AG08395 (cell line): ENCODE measurements at places on chromosomes 16 and 17.

- no peak for DNase-seq
These were observed 102.8 kb downstream of the IRX5 start for GRCh38 chr16:55033225-55034156.

GRCh38 chr16:56841659-56842058 is 23.3 kb upstream of the SLC12A3 start:
- DNase-seq, result no peak

DNA sequence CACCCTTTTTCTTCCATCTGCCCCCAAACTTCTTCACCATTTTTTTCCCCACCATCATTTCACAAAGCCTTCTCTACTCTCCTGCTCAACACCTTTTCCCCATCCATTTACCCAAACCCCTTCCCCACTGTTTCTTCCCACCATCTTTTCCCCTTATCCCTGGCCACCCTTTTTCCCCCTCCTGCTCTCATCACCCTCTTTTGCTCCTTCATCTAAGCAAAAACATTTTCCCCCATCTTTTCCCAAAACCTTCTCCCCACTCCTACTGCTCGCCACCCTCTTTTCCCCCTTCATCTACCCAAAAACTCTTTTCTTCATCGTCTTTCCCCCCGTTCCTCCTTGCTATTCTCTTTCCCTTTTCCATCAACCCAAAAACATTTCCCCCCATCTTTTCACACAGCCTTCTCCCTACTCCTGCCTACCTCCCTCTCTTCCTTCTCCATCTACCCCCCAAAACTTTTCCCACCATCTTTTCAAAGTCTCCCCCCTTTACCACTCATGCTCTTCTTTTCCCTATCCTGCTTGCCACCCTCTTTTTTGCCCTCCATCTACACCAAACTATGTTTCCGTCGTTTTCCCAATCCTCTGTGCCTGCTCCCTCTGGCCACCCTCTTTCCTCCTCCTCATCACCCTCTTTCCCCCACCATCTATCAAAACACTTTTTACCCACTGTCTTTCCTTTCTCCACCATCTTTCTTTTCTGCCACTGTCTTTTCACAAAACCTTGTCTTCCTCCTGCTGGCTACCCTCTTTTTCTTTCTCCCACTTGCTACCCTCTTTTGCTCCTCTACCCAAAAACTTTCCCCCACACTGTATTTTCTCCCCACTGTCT is 205.8 kb upstream of the WSB1 start:
- no peak for DNase-seq

DNA sequence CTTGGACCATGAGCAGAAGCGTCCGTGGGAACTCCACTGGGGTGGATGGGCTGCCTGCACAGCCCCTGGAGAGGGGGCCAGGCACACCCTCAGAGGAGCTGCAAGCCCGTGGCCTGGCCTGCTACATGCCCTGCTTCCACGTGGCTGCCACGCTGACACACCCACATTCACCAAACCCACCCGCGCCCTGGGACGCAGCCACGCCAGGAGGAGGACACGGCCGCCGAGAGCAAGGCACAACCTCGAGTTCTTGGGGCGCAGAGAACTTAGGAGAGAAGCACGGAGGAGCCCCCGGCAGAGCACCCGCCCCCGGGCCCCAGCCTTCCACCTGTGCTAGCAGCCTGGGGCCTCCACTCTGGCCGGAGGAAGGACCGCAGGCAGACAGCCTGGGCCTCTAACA is 18.8 kb downstream of the CASKIN1 start:
- no peak for DNase-seq

GRCh38 chr17:27818401-27819105 is 18.2 kb upstream of the NOS2 start:
- DNase-seq, result no peak

GRCh38 chr17:49361129-49361901 is 735 bp downstream of the ZNF652 start:
- DNase-seq, result no peak

- DNase-seq, result no peak
These were observed 9.0 kb downstream of the CANT1 start for GRCh38 chr17:79000396-79001189.

DNA sequence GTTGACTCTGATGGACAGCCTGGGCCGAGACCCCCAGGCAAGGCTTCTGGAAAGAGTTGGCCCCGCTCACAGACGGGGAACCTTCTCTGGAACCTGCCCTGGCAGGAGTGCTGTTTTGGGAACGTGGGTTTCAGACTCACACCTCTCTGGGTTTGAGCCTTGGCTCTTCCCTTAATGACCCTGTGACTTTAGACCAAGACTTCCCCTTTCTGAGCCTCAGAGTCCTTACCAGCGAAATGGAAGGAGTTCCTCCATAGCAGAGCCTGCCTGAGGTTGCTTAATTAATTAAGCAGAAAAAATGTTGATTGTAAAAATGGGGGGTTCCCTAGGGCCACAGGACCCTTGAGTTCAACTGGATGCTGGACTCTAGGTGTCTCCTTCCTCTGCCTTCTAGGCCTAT is 408.2 kb downstream of the SEC14L1 start:
- no peak for DNase-seq

GRCh38 chr16:18827890-18828289 is 26.5 kb upstream of the ARL6IP1 start:
- DNase-seq, result no peak

DNA sequence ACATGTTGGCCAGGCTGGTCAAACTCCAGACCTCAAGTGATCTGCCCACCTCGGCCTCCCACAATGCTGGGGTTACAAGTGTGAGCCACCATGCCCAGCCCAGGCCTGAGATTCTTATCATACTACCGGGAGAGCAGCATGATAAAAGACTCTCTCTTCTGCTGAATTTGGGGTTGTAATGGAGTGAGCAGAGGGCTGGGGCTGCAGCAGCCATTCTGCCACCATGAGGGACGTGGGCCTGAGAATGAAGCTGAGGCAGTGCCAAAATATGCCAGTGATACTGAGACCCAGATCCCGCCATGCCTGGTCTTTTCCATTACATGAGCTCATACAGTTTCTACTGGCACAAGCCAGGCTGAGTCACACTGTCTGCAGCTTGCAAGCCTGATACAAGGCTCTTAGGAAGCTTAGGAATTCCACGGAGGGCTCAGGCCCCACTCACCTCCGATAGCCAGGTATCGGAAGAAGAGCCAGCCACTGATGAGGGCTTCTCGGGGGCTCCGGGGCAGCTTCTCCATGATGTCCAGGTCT is 19.6 kb upstream of the P2RX1 start:
- no peak for DNase-seq

DNA sequence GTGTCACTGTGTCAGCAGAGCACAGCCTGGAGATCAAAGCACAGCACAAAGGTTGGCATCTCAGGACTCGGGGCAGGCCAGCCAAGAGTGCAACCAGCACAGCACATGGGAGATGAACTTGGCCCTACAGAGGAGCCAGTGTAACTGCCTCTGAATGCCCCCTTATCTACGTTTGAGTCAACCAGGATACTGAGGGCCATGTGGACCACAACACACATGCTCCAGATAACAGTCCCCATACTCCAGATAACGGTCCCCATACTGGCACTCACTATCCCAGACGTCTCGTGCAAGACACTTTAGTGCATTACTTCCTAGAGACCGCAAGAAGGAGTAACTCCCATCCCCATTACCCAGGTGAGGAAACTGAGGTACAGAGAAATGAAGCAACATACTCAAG is 88.2 kb downstream of the XYLT1 start:
- no peak for DNase-seq

GRCh38 chr16:55572439-55572838 is 6.0 kb downstream of the CAPNS2 start:
- DNase-seq, result no peak

- DNase-seq, result no peak
These were observed 43.3 kb downstream of the RANBP10 start for GRCh38 chr16:67763066-67763465.

DNA sequence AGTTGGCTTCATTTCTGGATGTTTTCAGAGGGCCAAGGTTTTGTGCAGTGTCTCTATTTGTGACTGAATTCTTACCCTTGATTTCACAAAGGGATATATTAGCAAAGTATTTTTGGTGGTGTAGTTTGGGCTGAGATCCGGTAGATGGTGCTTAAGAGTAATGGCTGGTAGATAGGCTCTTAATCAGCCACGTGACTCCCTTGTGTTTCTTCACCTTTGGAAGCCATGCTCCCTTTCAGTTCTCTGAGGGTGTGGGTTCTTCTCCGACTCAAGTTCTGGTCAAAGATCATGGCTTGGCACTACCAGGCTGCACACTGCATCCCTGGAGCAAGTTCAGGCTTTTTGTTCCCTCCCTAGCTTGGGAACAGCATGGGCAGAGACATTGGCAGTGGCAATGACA is 887.3 kb downstream of the CDH8 start:
- no peak for DNase-seq
